ENCODE measurements at places on chromosomes 7 and 10. TPM values are rescaled to one million over a fixed set of nuclear protein-coding genes. Genes with fewer than 3 reads are reported as not detected.

DNA sequence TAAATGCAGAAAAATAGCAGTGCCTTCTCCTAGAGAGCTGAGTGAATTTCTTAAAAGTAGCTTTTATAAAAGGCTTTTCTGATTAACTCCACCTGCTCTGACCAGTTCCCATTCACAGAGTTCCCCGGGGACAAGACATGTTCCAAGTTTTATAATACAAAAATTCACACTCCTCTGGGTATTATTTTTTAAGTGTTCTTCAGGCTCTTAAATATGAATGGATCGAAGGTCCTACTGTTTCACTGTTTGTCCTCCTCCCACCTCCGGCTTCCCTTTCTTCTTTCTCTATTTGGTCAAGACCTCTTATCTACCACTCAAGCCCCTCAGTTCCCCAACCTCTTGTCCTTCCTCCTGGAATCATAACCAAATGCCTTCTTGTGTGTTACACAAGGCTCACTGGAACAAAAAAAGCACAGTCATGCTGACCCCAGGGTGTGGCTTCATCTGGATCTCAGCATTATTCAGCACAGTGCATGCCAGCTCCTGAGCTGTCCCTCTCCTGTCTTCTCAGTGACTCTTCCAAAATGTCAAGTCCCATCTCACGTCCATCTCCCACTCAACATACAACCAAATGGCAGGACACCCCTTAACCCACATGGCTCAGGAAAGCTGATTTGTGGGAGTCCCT is 222.4 kb downstream of the SORCS1 start:
- no peaks in the 10 kb centered on the region for H3K4me1 ChIP-seq
- DNase-seq: no peak
- H3K27me3 ChIP-seq: no peaks in the 10 kb centered on the region
- no peaks in the 10 kb centered on the region for H3K36me3 ChIP-seq
- no peak overlapping the region for H3K4me3 ChIP-seq

GRCh38 chr7:73851410-73852338 is 9.3 kb upstream of the TMEM270 start:
- DNase-seq: no peak
- no peaks in the 10 kb centered on the region for H3K36me3 ChIP-seq

DNA sequence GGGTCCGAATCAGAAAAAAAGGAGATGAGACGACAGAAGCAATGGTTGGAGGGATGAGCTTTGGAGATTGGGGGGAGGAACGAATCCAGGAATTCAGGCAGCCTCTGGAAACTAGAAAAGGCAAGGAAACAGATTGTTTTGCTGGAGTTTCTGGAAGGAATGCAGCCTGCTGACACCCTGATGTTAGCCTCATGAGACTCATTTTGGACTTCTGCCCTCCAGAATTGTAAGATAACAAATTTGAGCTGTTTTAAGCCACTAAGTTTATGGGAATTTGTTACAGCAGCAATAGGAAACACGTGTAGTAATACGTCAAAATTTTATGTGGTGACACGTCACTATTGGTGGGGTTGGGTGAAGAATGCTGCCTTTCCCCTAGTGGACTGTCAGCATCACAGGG is 25.6 kb upstream of the NPS start:
- no peaks in the 10 kb centered on the region for H3K27me3 ChIP-seq
- H3K4me3 ChIP-seq: no peak overlapping the region
- no peak for DNase-seq
- H3K36me3 ChIP-seq: no peaks in the 10 kb centered on the region
- no peak overlapping the region for H3K27ac ChIP-seq

- no peak for DNase-seq
- no peak overlapping the region for H3K4me3 ChIP-seq
- no peaks in the 10 kb centered on the region for H3K27me3 ChIP-seq
- H3K4me1 ChIP-seq: no peaks in the 10 kb centered on the region
Observed at GRCh38 chr10:90204956-90205314, 503.5 kb downstream of the KIF20B start.

DNA sequence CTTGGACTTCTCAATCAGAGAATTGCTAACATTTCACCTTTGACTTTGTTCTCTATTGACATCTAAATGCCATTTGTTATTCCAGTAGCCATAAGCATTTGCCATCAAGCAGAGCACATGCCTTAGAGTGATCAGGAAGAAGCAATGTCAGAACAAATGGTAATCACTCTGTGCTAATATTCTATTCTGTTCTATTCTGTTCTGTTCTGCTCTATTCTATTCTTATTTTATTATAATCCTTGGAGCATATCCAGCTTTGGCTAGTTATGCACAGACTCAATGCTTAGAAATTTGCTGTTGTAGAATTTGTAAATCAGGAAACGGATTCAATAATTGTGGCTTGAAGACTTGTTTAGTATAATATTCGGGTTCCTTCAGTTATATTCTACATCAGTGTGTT is 175.4 kb downstream of the EXOC4 start:
- no peaks in the 10 kb centered on the region for H3K27me3 ChIP-seq
- no peak overlapping the region for H3K4me3 ChIP-seq
- H3K4me1 ChIP-seq: no peaks in the 10 kb centered on the region
- no peaks in the 10 kb centered on the region for H3K36me3 ChIP-seq
- DNase-seq: no peak
- H3K27ac ChIP-seq: no peak overlapping the region

DNA sequence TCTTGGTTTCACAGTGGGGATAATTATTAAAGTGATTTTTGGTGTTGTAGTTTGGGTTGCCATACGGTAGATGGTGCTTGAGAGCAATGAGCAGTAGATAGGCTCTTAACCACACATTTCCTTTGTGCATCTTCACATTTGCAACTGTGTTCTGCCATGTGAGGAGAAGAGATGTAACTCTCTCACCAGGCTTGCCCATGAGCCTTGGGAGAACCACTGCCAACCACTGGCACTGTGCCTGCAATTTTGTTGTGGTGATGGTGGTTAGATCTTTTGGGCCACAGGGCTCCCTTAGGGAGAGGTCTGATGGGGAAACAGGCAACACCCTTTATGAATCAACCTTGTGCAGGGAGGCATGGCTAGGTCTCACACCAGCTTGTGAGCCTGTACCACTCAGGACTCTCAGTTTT is 204.3 kb downstream of the CCDC7 start:
- no peak overlapping the region for H3K27ac ChIP-seq
- no peak overlapping the region for H3K4me3 ChIP-seq
- no peaks in the 10 kb centered on the region for H3K4me1 ChIP-seq
- no peaks in the 10 kb centered on the region for H3K27me3 ChIP-seq
- no peaks in the 10 kb centered on the region for H3K36me3 ChIP-seq

DNA sequence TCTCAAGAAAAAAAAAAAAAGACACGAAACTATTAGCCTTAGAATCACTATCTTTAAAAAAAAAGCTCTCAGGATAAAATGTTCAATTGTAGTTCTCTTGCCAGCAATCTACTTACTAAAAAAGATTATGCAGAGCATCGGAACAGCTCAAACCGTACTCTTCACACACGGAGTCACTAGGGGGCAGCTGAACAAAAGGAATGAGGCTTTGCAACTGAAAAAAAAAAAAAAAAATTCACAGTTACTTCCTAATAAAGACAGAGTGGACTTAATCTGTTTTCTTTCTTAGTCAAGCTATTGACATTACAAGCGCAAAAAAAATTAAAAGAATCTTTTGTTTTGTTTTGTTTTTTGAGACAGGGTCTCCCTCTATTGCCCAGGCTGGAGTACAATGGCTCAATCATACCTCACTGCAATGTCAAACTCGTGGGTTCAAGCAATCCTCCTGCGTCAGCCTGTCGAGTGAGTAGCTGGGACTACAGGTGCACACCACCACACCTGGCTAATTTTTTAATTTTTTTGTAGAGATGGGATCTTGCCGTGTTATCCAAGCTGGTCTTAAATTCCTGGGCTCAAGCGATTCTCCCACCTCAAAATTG is 11.5 kb downstream of the PMS2 start:
- H3K4me1 ChIP-seq: no peaks in the 10 kb centered on the region
- no peaks in the 10 kb centered on the region for H3K27me3 ChIP-seq
- no peak overlapping the region for H3K27ac ChIP-seq
- DNase-seq: no peak
- peaks cover 100% of the 10 kb centered on the region for H3K36me3 ChIP-seq
- no peak overlapping the region for H3K4me3 ChIP-seq

DNA sequence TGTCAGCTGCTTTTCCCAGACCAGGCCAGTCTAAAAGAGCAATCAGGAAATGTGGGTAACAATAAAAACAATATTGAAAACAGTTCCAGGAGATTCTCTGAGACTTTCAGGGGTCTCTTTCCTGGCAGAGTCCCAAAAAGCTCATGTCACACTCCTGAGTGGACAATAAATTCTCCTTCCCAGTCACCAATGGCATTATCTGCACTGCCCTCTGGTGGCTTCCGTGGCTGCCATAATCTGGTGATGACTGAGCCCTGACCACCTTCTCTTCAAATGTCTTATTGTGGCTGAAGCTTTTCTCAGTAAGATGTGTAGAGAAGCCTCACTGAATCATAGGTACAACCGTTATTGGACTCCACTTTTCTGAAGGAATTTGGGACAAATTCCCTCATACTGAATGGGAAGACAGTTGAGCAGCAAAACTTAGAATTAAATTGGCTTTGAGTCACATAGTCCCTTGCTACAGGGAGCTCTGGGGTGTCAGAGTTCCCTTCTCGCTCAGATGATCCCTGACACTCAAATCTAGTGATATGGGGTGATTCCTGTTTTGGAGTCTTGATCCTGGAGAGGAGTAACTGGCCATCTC is 24.4 kb upstream of the ASAH2 start:
- peak; percentile 74 for DNase-seq
- no peaks in the 10 kb centered on the region for H3K36me3 ChIP-seq
- no peak overlapping the region for H3K27ac ChIP-seq
- no peak overlapping the region for H3K4me3 ChIP-seq
- no peaks in the 10 kb centered on the region for H3K27me3 ChIP-seq

Gene PTPN20
- total RNA-seq: 13.9 TPM

- no peaks in the 10 kb centered on the region for H3K36me3 ChIP-seq
- H3K27ac ChIP-seq: no peak overlapping the region
- no peaks in the 10 kb centered on the region for H3K27me3 ChIP-seq
- H3K4me3 ChIP-seq: no peak overlapping the region
Observed at GRCh38 chr7:55185941-55186609, 167.3 kb downstream of the EGFR start.

- no peak overlapping the region for H3K4me3 ChIP-seq
- H3K27me3 ChIP-seq: no peaks in the 10 kb centered on the region
- no peaks in the 10 kb centered on the region for H3K36me3 ChIP-seq
- H3K27ac ChIP-seq: no peak overlapping the region
Observed at GRCh38 chr10:76743169-76743568, 894.4 kb downstream of the KCNMA1 start.

DNA sequence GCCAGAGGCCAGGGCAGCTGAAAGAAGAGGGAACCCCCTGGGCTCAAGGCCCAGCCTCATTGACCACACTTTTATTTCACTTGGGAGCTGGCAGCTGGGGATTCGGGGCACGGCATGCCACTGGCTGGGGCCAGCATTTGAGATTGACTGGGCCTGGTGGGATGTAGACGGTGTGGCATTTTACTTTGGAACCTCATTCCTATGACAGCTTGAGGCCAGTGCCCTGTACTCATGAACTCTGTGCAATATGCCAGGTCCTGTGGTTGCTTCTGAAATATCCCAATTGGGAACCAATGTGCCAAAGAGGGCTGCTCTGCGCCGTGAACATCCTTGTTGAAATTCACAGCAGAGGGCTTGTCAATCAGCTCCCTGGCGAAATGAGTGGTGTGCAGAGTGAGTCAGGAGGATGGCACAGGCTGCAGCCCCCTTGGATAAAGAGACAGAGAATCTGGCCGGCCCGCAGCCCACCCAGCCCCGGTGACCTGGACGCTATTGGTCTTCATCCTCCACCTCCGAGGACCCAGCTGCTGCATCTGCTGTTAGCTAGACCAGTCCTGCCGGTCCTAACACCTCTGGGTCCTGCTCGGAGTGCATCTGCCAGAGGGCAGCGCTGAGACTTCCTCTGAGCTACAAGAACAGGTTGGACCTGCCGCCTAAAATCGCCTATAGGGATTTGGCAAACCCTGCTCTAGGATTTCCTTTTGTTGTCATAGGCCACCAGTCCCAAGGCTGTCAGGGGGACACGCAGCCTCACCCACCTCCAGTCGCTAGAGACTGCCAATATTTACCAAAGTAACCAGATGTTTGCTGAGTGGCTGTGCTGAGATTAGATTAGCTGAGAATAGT is 58.0 kb downstream of the PRKAG2 start:
- peak; percentile 71 for DNase-seq
- H3K4me3 ChIP-seq: no peak overlapping the region
- no peaks in the 10 kb centered on the region for H3K36me3 ChIP-seq
- no peak overlapping the region for H3K27ac ChIP-seq
